MV-4-11 (cell line): ENCODE measurements at places on chromosomes 5 and 9.

GRCh38 chr5:121834021-121834420, 17.7 kb upstream of the FTMT start:
- no peak for DNase-seq

DNA sequence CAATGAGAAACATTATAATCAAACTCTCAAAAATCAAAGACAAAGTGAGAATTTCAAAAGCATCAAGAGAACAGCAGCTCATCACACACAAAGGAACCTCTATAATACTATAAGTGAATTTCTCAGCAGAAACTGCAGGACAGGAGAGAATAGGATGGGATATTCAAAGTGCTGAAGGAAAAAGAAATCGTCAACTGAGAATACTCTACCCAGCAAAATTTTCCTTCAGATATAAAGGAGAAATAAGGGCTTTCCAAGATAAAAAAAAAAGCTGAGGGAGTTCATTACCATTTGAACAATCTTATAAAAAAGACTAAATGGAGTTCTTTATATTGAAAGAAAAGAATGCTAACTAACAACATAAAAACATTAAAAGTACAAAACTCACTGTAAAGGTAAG, 481.1 kb downstream of the TLE4 start:
- DNase-seq, result no peak

DNA sequence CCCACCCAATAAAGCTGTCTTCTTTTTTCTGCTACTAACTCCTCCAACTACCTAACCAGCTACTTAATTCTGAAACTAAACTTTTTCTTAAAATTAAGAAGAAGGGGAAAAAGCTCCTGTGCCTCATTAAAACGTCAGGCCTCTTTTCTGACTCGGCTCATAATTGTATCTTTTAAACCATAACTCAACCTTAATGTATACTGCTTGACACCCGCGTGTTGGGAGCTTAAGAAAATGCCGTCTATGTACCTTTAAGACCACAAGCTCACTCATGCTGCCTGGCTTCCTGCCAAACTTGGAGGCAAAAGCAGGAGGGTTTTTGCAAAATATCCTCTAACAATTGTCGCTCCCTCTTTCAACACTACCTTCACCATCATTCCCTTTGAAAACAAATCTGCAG, 5.0 kb downstream of the EBF1 start:
- peak; percentile 47 for DNase-seq

- DNase-seq, result peak; percentile 77
These were observed 45.9 kb downstream of the PRRT1B start for GRCh38 chr9:131590907-131591844.

DNA sequence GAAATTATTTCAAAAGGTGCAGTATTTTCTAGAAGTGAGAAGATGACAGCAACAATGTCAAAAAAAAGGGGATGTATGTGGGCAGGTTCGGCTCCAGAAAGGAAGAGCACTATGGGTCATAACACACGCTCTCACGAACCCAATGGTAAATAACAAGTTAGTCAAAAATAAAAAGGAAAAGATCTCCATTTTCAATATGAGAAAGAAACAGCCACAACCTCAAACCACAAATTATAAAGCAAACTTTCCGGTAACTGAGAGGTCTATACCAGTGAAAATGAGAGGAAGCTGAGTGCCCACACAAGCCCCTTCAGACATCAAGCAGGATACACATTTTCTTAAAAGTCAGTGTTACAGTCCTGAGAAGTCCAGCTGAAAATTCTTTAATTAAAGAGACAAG, 398.5 kb upstream of the RPS23 start:
- DNase-seq, result peak; percentile 67

DNA sequence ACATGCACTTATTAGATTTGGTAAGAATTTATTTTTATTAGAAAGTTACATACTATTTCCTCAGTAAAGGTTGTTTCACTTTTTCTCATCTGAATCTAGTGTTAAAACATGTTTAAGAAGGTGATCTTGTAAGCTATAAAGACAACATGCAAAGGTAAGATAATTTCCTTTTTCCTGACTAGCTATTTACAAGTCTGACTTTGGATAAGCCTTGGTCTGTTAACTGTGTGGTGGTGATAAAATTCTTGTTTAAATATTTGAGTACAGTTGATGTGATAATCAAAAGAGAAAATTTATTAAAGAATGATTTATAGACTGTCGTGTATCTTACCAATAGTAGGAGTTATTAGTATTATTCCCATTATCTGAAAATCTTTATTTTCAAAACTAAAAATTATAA, 36.9 kb upstream of the GPR21 start:
- DNase-seq, result no peak
